ENCODE measurements at places on chromosomes 12 and 14. TPM values are rescaled to one million over a fixed set of nuclear protein-coding genes. Genes with fewer than 3 reads are reported as not detected.

DNA sequence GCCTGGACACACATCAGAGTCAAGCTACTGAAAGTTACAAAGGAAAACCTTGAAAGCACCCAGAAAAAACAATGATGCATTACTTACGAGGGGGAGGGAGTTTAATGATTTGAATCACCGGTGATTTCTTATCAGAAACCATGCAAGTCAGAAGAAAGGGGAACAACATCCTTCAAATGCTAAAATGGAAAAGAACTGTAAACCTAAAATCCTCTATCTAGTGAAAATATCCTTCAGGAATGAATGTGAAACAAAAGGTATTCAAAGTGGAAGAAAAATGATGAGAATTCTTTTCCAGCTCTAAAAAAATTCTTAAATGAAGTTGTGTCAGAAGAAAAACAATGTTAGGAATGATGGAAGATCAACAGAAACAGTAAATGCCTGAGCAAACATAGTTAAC, 16.8 kb downstream of the SCAF11 start:
- no peak overlapping the region for H3K4me3 ChIP-seq
- H3K27me3 ChIP-seq: no peaks in the 10 kb centered on the region
- H3K4me1 ChIP-seq: peaks cover 41% of the 10 kb centered on the region
- no peak for DNase-seq

DNA sequence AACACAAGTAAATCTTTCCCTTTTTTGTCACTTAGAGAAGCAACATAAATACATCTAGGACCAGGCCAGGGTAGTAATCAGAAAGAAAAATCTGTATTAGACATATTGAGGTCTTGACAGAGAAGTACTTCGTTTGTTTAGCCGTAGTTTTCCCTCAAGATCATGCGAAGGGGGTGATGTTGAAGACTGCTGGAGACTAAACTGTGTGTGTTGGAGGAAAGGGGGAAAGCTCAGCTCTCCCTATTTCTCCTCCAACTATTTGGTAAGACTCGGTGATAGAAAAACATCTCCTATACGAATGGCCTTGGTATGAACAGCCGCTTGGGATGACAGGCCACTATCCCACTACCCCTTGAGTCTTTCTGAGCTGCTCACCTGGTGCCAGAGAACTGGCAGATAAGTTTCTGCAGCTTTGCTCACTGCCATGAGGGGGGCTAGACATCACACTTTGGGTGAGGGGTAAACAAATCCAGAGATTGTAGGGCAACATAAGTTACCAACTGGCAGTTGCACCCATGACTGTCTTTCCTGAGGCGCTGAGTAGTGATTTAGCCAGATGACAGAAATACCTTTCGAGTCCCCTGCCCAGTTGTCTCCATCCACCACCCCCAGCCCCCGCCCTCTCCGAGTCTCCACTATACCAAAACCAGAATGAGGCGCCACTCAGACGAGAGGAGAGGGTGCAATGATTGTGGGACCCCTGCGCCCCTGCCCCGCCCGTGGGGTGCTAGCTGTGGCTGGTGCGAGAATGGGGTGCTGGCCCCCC, 685 bp downstream of the VAMP1 start:
- peaks cover 15% of the 10 kb centered on the region for H3K36me3 ChIP-seq
- H3K4me1 ChIP-seq: peaks cover 13% of the 10 kb centered on the region
- H3K27ac ChIP-seq: peak overlapping the region; percentile 95
- no peaks in the 10 kb centered on the region for H3K27me3 ChIP-seq
- no peak for DNase-seq
- peak overlapping the region; percentile 67 for H3K4me3 ChIP-seq

The TAMALIN gene
- total RNA-seq: 170 TPM

DNA sequence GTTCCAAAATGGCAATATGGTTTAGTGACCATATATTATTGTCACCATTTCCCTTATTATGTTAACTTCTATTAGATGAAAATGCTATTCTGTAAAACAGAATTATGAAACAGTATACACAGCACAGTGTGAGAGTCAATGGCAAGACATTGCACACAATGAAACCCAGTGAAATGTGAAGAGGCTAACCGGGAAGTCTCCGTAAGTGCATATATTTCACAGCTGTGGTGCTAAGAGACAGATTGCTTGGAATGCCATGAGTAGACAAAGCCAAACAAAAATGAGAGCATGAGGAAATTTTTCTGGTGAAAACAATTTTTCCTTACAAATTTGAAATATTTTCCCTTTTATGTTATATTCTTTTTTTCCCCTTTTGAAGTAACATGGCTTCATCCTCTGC, 49.4 kb downstream of the DYRK2 start:
- H3K27ac ChIP-seq: no peak overlapping the region
- DNase-seq: no peak
- no peaks in the 10 kb centered on the region for H3K36me3 ChIP-seq
- no peak overlapping the region for H3K4me3 ChIP-seq
- H3K27me3 ChIP-seq: no peaks in the 10 kb centered on the region
- H3K4me1 ChIP-seq: no peaks in the 10 kb centered on the region

DNA sequence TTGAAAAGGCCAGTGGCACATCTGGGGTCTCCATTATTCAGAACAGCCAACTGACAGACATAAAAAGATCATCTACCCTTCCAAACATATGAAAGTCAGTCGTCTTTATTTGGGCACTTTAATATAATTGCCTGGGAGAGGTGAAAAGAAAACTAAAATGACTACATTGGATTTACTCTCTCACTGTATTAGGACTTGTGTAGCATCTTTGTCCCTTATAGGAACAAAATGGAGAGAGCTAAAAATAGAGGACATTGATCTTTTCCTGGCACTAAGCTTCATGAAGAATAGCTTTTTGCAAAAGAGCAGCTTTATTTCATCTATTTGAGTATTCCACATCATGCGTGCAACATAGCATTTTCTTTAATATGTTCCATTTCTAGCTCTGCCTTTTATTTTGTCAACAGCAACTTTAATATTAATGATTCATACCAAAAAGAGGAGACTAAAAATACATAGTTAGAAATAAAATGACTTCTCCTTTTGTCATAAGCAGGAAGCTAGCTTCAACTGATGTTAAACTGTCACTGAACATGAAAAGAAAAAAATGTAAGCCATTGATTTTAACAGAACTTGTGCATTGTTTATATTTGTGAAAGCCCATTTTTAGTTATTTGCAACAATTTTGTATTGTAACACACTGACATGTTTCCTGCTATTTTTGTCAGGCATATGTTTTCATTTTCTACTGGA, 254.6 kb downstream of the SEC23A start:
- no peak overlapping the region for H3K4me3 ChIP-seq
- no peak overlapping the region for H3K27ac ChIP-seq
- no peak for DNase-seq
- H3K36me3 ChIP-seq: no peaks in the 10 kb centered on the region
- H3K4me1 ChIP-seq: no peaks in the 10 kb centered on the region

DNA sequence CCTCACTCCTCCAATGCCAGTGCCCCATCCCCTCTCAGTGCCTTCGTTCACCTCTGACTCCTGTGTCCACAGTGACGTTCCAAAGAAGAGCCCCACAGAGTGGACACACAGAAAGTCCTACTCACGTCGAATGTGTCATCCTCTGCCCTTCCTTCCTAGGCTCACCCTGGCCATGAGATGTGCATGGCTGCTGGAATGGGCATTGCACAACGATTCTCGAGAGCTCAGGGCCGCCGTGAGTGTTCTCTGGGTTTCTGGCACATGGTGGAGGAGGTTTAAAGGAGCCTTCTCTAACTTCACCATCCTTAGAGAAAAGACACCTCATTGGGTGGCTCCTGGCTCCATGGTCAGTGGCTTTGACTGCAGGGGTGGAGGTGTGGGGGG, 12.8 kb upstream of the CEP170B start:
- no peak overlapping the region for H3K4me3 ChIP-seq
- no peak for DNase-seq
- H3K4me1 ChIP-seq: no peaks in the 10 kb centered on the region
- no peaks in the 10 kb centered on the region for H3K27me3 ChIP-seq
- H3K36me3 ChIP-seq: no peaks in the 10 kb centered on the region

DNA sequence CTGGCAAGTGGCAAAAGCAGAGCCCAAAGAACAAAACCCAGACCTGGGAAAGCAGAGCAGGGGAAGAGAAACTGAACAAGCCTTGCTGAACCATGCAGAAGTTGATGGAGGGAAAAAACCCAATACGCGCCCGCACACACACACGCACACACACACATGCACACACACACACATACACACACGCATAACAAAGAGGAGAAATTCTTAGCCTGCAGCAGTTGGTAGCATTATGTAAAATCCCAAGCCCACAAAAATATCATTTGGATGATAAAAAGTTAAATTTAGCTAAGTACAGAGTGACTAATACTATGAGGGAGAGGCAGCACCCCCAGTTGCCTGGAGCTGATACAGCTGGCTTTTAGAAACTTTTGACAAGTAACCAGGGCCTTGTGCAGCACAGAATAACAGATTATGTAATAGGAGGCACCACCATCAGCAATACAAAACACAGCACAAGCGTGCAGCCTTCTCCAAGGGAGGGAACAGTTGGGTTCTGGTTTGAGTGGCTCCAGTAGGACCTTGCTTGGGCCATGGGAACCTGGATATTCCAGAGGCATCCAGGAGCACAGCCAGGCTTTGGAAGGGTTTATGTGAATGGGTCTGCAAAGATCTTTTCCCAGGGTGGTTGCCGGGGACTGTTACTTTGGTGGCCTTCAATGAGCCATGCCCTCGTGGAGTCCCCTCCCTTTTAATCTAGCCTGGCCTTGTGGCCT, 35.3 kb downstream of the PITPNM2 start:
- peak overlapping the region; percentile 81 for H3K27ac ChIP-seq
- no peak for DNase-seq
- peaks cover 26% of the 10 kb centered on the region for H3K4me1 ChIP-seq
- no peaks in the 10 kb centered on the region for H3K36me3 ChIP-seq
- no peaks in the 10 kb centered on the region for H3K27me3 ChIP-seq
- no peak overlapping the region for H3K4me3 ChIP-seq

DNA sequence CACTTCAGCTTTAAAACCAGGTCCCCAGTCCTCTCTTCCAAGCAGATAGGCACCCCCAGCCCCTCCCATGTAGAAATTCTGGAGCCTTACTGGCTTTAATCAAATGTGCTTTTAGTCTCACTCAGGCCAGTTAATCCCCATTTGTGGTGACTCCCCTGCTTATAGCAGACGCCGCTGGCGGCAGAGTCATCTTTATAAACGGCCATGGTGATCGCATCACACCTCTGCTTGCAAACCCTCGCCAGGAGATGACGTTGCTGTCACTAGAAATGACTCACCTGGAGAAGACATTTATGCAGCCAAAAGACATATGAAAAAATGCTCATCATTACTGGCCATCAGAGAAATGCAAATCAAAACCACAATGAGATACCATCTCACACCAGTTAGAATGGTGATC, 369.3 kb downstream of the VRK1 start:
- H3K27me3 ChIP-seq: no peaks in the 10 kb centered on the region
- no peaks in the 10 kb centered on the region for H3K36me3 ChIP-seq
- no peaks in the 10 kb centered on the region for H3K4me1 ChIP-seq
- H3K27ac ChIP-seq: no peak overlapping the region
- H3K4me3 ChIP-seq: no peak overlapping the region

GRCh38 chr12:118404876-118405521, 28.6 kb downstream of the SUDS3 start:
- no peak overlapping the region for H3K27ac ChIP-seq
- DNase-seq: no peak
- no peaks in the 10 kb centered on the region for H3K4me1 ChIP-seq
- peaks cover 51% of the 10 kb centered on the region for H3K36me3 ChIP-seq

The CCDC177 gene
- not detected for total RNA-seq

- no peaks in the 10 kb centered on the region for H3K4me1 ChIP-seq
- H3K4me3 ChIP-seq: no peak overlapping the region
- DNase-seq: no peak
- no peak overlapping the region for H3K27ac ChIP-seq
These were observed 31.2 kb upstream of the OTOGL start for GRCh38 chr12:80068173-80068572.

DNA sequence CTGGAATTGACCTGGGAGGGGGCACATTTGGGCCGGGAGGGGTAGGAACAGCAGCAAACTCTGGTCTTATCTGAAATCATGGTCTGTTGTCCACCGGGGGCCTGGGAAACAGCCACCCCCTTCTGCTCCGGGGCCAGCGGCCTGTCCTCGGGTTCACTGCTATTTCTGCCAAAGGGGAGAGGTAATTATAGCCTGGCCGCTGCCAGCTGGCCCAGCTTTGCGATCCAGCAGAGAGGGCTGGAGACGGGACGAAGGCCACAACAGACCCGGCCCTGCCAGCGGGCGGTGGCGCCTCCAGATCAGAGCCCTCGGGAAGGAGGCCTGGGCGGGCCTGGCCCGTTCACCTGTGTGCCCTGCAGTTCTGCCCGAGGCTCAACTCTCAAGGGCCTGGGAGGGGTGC, at the start of gene C14orf180:
Gene C14orf180, plus strand, starts transcription at position 258 of the 400 bp plus-strand sequence. CDS start 6,667 bp downstream, outside the sequence.
- no peak within 1 kb of the TSS for H3K4me3 ChIP-seq
- H3K4me1 ChIP-seq: peaks cover 15% of the 10 kb centered on the region
- H3K27ac ChIP-seq: no peak within 1 kb of the TSS
- no peaks in the 10 kb centered on the region for H3K27me3 ChIP-seq

DNA sequence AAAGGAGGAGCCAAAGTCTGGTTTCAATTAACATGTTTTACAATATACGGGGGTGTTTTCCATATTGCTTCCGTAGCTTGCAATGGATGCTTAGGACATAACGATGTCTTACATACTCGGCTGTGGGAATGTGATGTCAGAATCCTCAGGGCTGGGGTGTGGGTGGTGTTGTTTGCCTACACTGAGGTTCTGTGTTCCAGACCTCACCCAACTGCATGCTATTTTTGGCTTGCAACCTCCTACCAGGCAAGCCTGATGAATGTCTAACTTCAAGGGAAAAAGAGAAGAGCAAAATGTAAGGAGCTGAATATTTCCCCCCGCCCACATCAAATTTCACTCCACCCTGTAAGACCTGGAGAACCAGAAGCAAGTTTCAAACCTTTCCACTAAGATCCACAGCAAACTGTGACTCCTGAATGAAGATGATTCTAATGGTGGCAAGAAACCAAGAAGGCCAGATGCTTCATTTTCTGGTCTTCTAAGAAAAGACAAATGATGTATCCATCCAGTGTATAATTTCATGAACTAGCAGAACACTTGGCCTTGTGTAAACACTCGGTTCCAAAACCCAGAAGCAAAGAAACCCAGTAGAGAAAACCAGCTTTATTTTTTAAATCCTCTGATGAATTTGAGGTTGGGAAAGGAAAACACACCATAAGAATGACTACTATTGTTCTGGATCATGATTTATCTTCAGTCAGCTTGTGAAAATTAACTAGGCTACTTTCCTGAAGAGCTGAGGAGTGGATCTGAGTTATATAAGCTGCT, 227.9 kb downstream of the DACT1 start:
- H3K4me1 ChIP-seq: no peaks in the 10 kb centered on the region
- no peak overlapping the region for H3K4me3 ChIP-seq
- DNase-seq: no peak
- no peaks in the 10 kb centered on the region for H3K27me3 ChIP-seq
- H3K27ac ChIP-seq: no peak overlapping the region

GRCh38 chr12:132605892-132606291, 4.5 kb downstream of the LRCOL1 start:
- no peak overlapping the region for H3K4me3 ChIP-seq
- no peak overlapping the region for H3K27ac ChIP-seq
- peaks cover 4% of the 10 kb centered on the region for H3K4me1 ChIP-seq

- no peak overlapping the region for H3K27ac ChIP-seq
- no peaks in the 10 kb centered on the region for H3K27me3 ChIP-seq
- no peak for DNase-seq
- H3K36me3 ChIP-seq: no peaks in the 10 kb centered on the region
These were observed 9.7 kb upstream of the IFI27 start for GRCh38 chr14:94100847-94101246.

Data from upper lobe of left lung (tissue), 6 donors.